ENCODE measurements at places on chromosomes 13 and 19.

DNA sequence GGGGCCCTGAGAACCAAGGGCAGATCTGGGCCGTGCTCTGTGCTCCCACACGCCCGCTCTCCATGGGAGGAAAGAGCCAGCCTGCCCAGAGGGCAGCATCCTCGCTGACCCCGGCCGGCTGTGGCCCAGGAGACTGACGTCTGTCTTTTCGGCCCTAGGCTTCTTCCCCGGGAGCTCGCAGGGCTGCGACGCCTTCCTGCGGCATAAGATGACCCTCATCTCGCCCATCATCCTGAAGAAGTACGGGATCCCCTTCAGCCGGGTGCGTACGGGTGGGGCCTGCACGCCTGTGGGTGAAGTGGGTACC lies 108.2 kb downstream of the KDM4B start:
- DNase-seq, result no peak

DNA sequence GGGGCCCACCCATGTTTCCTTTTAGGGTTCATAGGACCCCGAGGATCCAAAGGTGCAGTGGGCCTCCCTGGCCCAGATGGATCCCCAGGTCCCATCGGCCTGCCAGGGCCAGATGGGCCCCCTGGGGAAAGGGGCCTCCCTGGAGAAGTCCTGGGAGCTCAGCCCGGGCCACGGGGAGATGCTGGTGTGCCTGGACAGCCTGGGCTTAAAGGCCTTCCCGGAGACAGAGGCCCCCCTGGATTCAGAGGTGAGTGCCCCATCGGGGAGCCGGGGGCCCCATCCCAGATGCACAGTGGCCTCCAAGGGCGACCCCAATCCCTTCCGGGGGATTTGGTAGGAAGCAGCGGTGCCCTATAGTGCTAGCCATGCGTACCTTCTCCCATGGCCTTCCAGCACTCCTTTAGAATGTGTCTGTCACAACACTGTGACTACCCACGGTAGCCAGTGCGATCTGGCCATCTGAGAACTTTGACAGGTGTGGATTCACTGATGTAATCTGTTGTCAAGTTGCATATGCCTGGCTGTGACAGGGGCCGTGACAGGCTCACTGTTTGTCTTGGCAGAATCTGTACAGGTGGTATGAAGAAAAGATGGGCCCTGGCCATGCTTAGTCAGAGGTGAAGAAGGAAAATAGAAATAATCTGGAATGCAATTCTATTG lies 88.5 kb downstream of the RAB20 start:
- peak; percentile 62 for DNase-seq

- no peak for DNase-seq
Observed at GRCh38 chr13:67353941-67354340, 123.8 kb upstream of the PCDH9 start.

- DNase-seq, result no peak
Observed at GRCh38 chr19:13329766-13330165, 176.5 kb downstream of the CACNA1A start.

DNA sequence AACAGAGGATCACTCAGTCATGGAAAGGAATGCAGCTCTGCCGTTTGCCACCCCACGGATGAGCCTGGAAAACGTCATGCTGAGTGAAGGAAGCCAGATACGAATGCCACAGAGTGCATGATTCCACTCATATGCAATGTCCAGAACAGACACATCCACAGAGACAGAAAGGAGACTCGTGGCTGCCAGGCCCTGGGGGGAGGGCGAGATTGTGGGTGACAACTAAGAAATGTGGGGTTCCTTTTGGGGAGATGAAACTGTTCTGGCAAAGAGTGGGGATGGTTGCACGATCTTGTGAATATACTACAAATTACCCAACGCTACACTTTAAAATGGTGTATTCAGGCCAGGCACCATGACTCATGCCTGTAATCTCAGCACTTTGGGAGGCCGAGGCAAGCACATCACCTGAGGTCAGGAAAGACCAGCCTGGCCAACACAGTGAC lies 27.2 kb upstream of the NAPA start:
- no peak for DNase-seq

- no peak for DNase-seq
Observed at GRCh38 chr13:82681535-82681934, 1200.7 kb downstream of the SLITRK1 start.

GRCh38 chr19:32416749-32417456 lies 11.3 kb downstream of the DPY19L3 start:
- DNase-seq, result no peak

DNA sequence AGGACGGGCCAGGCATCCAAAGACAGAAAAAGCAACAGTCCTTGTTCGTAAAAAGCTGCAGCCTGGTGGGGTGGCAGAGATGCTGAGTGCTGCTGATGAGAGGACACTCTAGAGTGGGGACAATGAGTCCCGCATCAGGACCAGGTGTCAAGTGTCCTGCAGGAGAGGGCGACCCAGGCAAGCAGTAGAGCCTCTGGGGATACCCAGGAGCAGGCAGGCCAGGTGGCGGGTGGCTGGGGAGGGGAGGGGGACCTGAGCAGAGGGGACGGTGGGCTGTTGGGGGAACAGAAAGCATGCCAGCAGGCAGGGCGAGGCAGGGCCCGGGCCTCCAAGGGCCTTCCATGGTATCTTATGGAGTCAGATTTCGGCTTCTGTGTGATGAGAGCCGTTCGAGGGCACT lies 35.8 kb downstream of the GGACT start:
- no peak for DNase-seq

- peak; percentile 78 for DNase-seq
Observed at GRCh38 chr19:13932911-13933393, 5.3 kb downstream of the PODNL1 start.

GRCh38 chr19:33064458-33064791 lies 263 bp downstream of the RHPN2 start:
- DNase-seq, result peak; percentile 86

DNA sequence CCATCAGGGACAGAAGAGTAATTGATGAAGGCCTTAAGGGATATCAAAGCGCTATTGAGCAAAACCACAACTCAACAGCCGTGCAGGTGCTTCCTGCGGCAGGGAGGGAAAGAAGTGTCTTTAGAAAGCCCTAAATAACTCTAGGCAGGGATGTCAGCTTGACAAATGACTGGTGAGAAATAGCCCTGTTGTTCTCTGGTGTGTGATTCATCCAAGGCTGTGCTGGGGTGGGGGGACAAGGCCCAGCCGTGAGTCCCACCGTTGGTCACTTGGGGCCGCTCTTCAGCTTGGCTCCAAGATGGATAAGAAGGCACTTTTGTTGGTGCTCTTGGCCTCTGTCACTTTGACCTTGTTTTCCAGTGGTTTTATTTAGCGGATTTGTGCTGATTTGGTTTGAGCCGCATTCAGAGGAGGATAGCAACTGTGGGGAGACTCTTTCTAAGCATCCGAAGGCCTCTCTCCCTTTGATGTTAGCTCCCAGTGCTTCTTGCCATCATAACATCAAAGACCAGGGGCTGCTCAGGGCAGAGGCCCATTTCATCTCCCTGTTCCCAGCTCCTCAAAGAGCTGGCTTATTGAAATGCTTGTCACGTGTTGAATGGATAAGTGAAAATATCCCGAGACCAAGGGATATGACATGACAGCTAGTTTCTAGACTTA lies 130.3 kb upstream of the SERP2 start:
- DNase-seq, result peak; percentile 43

DNA sequence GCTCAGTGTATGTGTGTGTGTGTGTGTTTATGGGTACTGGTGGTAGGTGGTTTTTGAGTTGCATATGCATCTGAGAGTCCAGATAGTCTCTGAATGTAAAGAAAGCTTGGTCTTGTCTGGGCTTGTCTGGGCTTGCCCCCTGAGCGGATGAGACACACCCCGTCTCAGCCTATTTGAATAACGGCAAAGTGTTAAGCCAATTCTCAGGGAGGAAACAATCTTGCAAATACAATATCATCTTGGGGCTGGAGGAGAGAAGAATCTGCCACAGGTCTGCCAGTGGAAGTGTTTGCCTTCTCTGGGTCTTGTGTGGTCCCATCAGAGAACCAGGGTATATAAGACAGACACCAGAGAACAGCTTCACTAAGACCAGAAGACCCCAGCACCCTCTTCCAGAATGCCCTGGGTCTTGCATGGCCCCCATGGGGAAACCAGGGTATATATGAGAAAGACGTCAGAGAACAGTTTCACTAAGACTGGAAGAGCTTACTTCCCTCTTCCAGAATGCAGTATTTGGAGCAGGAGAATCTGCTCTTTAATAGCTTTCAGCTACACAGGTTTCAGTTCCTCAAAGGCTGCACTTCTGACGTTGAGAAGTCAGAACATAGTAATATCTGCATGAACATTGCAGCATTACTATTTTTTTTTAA lies 13.3 kb downstream of the CD70 start:
- DNase-seq, result no peak

DNA sequence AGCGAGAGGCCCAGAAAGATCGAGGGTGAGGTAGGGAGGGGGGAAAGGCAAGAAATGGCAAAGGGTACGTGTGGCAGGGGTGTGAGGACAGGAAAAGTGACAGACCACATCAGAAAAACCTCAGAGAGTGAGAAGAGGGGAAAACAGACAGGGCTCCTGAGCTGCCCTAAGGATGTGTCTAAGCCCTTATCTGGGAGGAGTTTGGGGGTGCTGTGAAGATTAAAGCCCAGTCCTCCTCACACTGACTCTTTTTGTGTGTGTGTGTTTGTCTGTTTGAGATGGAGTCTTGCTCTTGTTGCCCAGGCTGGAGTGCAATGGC lies 703 bp upstream of the PTH2 start:
- no peak for DNase-seq

GRCh38 chr19:1163283-1163933 lies 10.7 kb downstream of the SBNO2 start:
- DNase-seq, result no peak

DNA sequence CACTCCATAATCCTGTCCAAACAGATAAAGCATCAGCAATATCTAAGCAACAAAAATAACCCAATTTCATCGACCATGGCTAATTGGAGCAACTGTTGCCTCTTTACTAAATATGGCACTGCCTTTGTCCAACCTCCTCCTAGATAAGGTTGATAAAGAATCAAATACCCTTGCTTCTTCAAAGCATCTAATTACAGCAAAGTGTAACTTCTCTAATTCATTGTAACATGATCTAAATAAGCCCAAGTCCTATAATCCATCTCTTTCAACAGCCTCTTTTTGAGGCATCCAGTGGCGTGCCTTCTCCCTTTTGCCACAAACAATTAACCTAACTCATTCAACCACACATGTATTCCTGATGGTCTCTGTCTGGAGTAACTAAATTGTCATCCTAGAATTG lies 81.7 kb upstream of the KLHL1 start:
- DNase-seq, result peak; percentile 11

DNA sequence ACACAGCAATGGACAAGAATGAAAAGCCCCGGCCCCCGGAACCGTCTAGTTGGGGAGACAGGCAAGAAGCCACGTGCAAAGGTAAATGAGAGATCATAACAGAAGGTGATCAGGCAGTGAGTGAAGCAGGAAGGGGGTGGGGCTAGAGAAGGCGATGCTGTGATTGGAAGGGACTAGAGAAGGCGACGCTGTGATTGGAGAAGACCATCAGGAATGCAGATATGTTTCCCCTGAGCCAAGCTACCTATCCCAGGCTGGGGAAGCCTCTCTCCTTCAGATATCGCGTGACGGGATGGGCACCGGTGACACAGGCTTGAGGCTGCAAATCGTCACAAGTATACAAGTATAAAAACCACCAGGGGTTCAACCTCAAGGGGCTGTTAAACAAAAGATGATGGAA lies 21.8 kb downstream of the DCAF15 start:
- DNase-seq, result peak; percentile 95

DNA sequence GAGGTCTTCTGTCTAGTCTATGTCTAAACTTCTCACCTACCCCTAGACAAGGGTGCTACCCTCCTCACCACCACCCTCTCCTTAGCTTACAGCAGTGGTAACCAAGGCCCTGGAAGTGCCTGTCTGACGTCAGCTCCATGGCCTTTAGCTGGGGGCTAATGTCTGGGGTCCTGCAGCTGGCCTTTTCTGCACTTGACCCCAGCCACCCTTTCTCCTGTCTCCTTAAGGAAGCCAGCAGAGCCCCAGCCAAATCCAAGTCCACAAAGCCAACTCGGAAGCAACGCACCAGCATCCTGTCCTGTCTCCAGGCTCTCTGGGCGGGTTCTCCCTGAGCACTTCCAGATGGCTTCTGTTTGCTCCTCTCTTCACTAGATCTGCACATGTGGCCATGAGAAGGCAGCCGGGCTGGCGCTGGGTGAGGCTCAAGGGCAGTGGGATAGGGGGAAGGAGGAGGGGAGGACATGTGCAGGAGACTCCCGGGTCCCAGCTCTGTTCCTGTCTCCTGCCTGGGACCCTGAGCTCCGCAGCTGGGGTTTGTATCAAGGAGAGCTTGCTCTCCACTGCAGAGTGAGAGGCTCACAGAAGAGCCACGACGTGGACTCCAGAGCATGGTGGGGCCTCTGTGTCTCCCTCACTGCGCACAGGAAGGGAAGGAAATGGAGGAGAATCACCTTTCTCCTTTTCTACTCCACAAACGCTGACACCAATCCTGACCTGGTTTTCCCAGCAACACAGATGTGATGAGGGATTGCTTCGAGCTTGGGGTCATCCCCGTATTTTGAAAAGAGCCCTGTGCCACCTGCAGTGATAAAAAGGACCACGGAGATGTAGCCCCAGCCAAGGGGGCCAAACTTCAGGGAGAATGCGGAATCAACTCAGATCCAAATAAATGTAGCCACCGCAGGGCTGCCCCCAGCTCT lies 204.2 kb downstream of the USP12 start:
- DNase-seq, result peak; percentile 92
